GM12878 (cell line): ENCODE measurements at places on chromosomes 12 and 14. TPM values are rescaled to one million over a fixed set of nuclear protein-coding genes. Genes with fewer than 3 reads are reported as not detected.

DNA sequence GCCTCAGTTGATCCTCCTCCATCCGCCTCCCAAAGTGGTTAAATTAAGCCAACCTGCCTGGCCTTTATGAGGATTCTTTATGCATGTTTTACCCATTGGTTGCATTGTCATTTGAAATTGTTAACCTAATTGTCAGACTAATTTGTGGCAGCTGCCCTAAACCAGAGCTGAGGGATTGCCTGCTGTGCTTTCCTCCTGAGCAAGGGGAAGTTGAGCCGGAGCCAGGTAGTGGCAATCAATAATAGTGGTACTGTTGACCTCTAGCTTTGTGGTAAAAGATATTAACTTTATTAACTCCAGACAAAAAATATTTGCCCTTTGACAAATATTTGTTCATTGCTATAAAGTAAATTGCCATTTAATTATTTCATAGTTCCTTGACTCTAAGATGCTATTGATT is 5.6 kb upstream of the HEBP1 start:
- peaks cover 6% of the 10 kb centered on the region for H3K27me3 ChIP-seq
- no peaks in the 10 kb centered on the region for H3K36me3 ChIP-seq
- DNase-seq, result no peak
- H3K27ac ChIP-seq, result no peak overlapping the region

GRCh38 chr14:48350971-48351370 is 675.6 kb upstream of the MDGA2 start:
- no peak overlapping the region for H3K27ac ChIP-seq
- no peak overlapping the region for H3K4me3 ChIP-seq

- H3K27me3 ChIP-seq, result no peaks in the 10 kb centered on the region
- peak; percentile 67 for DNase-seq
- peaks cover 30% of the 10 kb centered on the region for H3K4me1 ChIP-seq
- peak within 1 kb of the TSS; percentile 52 for H3K27ac ChIP-seq
Observed at GRCh38 chr12:54364413-54364812, at the start of gene GPR84. TSS of gene GPR84 (minus strand) at chr12:54364486. CDS start at chr12:54363851, 635 bp downstream.

The DTX1 gene
- 2.3 and 2.8 TPM in 2 replicates for total RNA-seq

The HAL gene
- total RNA-seq, result 0.11 and 0.18 TPM in 2 replicates

The PRKD1 gene
- 0.56 TPM in 1 of 2 replicates, not detected in the other for total RNA-seq
